ENCODE measurements at places on chromosomes 1 and 21.

DNA sequence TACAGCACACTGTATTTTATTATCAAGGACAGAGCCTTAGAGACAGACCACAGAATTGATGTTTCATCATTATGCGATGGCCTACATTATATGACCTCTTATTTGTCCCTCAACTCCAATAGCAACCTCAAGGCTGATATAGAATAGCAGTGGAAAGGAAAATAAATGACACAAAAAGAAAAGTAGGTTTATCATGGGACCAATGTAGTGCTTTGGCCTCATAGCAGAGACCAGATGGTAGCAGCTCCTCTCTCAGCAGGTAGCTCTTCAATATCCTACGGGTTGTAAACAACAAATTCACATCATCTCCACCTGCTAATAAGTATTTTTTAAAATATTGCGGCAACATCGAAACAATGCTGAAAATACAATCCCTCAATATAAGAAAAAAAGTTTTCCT is 25.2 kb downstream of the ANP32E start:
- no peak overlapping the region for H3K4me3 ChIP-seq
- no peak for DNase-seq
- no peak overlapping the region for H3K27ac ChIP-seq
- peaks cover 20% of the 10 kb centered on the region for H3K4me1 ChIP-seq
- peaks cover 17% of the 10 kb centered on the region for H3K27me3 ChIP-seq
- H3K36me3 ChIP-seq: peaks cover 4% of the 10 kb centered on the region

DNA sequence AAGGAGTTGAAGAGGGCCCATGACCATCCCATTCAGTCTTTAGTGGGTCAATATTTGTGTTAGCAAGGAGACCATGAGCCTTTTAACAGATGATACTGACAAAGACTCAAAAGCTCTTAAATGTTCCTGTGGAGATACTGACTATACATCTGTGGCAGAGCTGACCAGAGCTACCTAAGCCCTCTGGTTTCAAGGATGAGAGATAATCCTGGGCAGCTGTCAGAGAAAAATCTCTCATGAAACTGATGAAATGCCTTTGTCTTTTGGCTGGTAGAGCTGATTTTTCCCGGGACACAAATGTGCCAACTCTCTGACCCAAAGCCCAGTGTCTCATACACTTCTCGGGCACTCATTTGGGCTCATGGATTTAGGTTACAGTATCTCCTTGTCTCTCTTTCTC is 100.9 kb downstream of the XCL2 start:
- peaks cover 84% of the 10 kb centered on the region for H3K4me1 ChIP-seq
- H3K4me3 ChIP-seq: no peak overlapping the region
- H3K27ac ChIP-seq: no peak overlapping the region
- peaks cover 8% of the 10 kb centered on the region for H3K36me3 ChIP-seq
- peaks cover 6% of the 10 kb centered on the region for H3K27me3 ChIP-seq
- no peak for DNase-seq

GRCh38 chr21:45319461-45320211 is 31.9 kb upstream of the POFUT2 start:
- H3K36me3 ChIP-seq: no peaks in the 10 kb centered on the region
- DNase-seq: no peak
- peaks cover 8% of the 10 kb centered on the region for H3K27me3 ChIP-seq
- no peak overlapping the region for H3K27ac ChIP-seq
- no peak overlapping the region for H3K4me3 ChIP-seq
- H3K4me1 ChIP-seq: peaks cover 5% of the 10 kb centered on the region

DNA sequence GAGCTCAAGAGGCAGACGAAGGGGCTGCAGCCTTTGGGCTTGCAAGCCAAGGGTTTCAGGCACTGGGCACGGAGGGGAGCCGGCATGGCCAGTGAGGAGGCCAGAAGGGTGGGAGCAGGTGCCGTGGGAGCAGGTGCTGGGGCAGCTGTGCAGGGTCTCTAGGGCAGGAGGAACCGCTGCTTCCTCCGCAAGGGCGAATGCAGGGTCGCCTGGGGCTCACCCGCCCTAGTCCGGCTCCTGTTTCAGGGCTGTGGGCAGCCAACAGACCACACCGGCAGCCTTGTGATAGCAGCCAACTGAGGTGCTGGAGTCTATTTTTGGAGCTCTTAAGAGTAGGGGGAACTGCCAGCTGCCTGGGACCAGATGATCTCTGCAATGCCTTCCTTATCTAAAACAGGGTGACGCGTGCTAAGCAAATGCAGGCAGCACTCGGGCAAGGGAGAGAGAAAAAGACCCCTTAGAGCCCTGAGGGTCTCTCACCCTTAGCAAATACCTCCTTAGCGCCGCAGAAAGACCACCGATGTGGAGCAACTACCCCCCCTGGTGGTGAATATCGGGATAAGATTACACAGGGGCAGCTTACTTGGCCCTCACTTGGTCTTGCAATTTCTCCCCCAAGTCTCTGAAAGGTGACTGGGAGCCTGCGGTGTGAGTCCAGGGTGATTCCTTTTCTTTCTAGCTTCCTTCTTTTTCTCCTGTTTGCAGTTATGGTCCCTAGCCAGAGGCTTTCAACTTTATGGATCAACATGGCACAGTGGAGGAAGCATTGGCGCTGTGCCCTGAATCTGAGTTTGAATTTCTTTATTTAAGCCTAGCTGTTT is 20.7 kb upstream of the MAPKAPK2 start:
- no peaks in the 10 kb centered on the region for H3K36me3 ChIP-seq
- H3K27ac ChIP-seq: no peak overlapping the region
- H3K4me1 ChIP-seq: peaks cover 20% of the 10 kb centered on the region
- DNase-seq: peak; percentile 76
- peaks cover 68% of the 10 kb centered on the region for H3K27me3 ChIP-seq

DNA sequence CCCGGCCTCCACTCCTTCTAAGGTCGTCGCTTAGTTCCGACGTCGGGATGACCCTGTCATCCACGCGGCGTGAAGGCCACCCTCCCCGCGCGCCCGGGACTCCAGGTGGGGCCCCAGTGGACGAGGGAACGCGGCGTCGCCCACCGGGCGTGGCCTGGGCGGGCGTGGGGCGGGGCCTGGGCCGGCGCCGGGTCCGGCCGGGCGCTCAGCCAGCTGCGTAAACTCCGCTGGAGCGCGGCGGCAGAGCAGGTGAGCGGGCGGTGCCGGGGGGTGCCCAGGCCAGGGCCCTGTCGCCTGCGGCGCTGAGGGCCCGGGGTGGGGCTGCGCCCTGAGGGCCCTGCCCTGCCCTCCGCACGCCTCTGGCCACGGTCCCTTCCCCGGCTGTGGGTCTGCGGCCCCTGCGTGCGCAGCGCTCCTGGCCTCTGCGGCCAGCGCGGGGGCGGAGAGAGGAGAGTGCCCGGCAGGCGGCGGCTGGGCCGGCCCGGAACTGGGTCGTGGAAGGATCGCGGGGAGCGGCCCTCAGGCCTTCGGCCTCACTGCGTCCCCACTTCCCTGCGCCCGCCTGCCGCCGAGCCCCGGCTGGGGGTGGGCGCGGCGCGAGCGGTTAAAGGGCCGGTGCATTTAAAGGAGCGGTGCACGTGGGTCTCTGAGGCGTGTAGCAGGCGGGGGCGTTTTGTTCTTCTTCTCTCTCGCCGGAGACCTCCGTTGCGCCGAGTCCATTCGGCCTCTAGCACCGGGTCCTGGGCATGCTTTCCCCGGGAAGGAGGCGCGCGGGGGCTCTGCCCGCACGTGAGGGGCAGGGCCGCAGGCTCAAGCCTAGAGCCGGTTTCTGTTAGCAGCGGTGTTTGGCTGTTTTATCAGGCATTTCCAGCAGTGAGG is at the start of gene PSEN2:
PSEN2 (plus strand) TSS at position 216 of the 879 bp plus-strand sequence. CDS start 11,292 bp downstream, outside the sequence.
- peak; percentile 70 for DNase-seq
- H3K27me3 ChIP-seq: peaks cover 59% of the 10 kb centered on the region
- peak within 1 kb of the TSS; percentile 72 for H3K4me3 ChIP-seq
- H3K4me1 ChIP-seq: peaks cover 14% of the 10 kb centered on the region
- no peak within 1 kb of the TSS for H3K27ac ChIP-seq
- H3K36me3 ChIP-seq: no peaks in the 10 kb centered on the region

DNA sequence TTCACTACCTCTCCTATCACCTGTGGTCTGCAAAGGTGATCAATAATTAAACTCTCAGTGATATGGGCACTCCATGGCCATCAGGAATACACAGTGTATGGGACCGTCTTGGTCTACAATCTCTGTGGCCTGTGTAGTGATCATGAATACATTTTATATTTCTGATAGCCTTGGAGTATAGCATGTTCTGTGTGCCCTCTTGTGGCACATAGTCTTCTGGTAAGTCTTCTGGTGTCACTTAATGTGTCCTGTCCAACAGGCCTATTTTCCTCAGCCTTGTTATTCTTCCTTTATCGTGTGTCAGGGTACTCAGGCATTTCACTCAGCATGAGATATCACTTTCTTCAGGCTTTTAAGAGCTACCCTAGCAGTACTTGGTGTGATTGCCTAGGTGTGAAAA is 393.6 kb downstream of the AGBL4 start:
- no peaks in the 10 kb centered on the region for H3K27me3 ChIP-seq
- no peak overlapping the region for H3K4me3 ChIP-seq
- no peaks in the 10 kb centered on the region for H3K4me1 ChIP-seq
- no peaks in the 10 kb centered on the region for H3K36me3 ChIP-seq

- H3K27ac ChIP-seq: no peak overlapping the region
- no peak overlapping the region for H3K4me3 ChIP-seq
- peak; percentile 44 for DNase-seq
- H3K4me1 ChIP-seq: peaks cover 12% of the 10 kb centered on the region
Measured at GRCh38 chr1:160376525-160377131, 9.8 kb downstream of the NHLH1 start.

DNA sequence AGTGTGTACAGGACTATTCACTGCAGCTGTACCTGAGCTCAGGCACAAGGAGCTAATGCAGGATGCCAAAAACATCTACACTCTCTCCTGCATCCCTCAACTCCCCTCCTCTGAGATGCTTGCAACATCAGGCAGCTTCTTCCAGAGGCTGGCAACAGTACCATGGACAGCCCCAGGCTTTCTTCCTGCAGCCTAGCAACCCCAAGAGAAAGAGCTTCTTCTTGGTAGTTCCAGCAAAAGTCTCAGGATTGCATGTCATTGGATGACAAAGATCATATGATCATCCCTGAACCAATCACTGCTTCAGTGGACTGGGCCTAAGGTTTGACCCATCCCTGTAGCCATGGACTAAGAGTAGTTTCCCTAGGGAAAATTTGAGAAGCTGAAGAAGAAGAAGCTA is 46.7 kb downstream of the CAMK2N1 start:
- peak; percentile 25 for DNase-seq
- no peaks in the 10 kb centered on the region for H3K4me1 ChIP-seq
- H3K27me3 ChIP-seq: peaks cover 15% of the 10 kb centered on the region
- H3K4me3 ChIP-seq: no peak overlapping the region

DNA sequence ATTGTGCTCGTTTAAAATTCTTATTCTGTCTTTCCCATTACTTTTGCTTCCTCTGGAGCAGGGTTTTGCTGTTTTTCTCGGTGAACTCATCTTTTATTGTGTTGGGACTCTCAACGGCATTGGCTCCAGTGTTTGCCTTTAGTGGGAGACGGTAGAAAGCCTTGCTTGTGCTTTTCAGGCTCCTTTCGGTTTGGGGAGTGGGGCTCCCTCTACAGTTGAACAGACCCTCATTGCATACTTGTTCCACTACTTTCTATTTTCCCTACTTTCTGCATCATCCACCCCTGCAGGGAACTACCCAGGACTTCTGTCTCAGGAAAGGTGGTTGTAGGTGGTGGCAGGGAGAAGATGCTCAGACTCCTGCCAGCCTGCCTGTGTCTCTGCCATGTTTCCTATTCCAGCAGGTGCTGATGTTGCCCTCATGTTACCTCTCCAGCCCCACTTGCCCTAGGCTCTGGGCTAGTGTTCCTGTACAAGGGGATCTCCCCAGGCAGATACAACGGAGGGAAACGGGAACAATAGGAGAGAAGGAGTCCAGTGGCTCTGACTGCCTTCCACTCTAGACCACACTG is 68.5 kb upstream of the ZBTB18 start:
- H3K4me1 ChIP-seq: no peaks in the 10 kb centered on the region
- H3K27ac ChIP-seq: no peak overlapping the region
- DNase-seq: no peak
- no peaks in the 10 kb centered on the region for H3K27me3 ChIP-seq

- DNase-seq: no peak
- no peak overlapping the region for H3K4me3 ChIP-seq
- H3K36me3 ChIP-seq: no peaks in the 10 kb centered on the region
- no peak overlapping the region for H3K27ac ChIP-seq
- peaks cover under 1% of the 10 kb centered on the region for H3K4me1 ChIP-seq
Measured at GRCh38 chr1:202081992-202082391, 40.7 kb upstream of the GPR37L1 start.

GRCh38 chr1:14983277-14983676 is 170.3 kb upstream of the TMEM51 start:
- H3K36me3 ChIP-seq: no peaks in the 10 kb centered on the region
- peaks cover 7% of the 10 kb centered on the region for H3K4me1 ChIP-seq
- no peak overlapping the region for H3K27ac ChIP-seq
- no peak for DNase-seq
- H3K4me3 ChIP-seq: no peak overlapping the region

DNA sequence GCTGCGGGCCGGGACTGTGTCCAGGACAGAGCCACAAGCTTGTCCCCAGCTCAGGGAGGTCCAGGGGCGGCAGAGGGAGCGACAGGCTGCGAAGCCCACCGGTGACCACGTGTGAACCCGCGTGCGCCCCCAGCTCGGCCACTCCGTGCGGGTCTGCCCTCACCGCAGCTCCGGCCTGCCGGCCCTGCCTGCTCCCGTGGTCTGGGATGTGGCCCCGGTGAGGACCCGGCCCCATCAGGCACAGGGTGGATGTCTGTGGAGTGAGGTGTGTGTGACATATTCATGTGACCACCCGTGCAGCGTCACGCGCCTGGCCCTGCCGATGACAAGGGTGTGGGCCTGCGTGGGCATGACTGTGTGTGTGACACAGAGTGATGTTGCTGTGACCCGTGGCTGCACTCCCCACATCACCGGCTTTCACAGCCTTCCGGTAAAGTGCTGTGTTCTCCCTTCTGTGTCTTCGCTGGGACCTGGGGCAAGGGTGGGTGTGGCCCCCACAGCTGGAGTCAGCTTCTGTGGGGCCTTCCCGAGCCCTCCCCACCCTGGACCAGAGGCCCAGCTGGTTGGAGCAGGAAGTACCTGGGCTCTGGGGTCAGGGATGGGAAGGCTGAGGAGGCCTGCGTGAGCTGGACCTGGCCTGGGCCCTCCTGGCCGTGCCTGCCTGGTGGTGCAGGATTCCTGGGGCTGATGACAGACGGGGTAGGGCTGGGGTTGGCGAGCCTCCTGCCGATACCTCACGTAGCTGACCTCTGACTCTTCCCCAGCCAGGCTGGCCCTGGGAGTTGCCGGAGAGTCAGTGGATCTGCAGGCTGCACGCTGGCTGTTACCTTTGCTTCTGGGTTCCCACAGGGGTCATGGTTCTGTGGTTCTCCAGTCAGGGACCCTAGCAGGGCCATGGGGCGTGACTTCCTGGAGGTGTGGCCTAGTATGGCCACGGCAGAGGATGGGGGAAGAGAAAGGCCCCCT is 4.1 kb downstream of the RNF223 start:
- H3K27me3 ChIP-seq: peaks cover 21% of the 10 kb centered on the region
- H3K4me1 ChIP-seq: peaks cover 17% of the 10 kb centered on the region
- no peaks in the 10 kb centered on the region for H3K36me3 ChIP-seq
- peak overlapping the region; percentile 38 for H3K4me3 ChIP-seq

GRCh38 chr1:236522937-236523703 is 662 bp upstream of the LGALS8 start:
- H3K36me3 ChIP-seq: peaks cover 23% of the 10 kb centered on the region
- peak overlapping the region; percentile 99 for H3K27ac ChIP-seq
- peaks cover 43% of the 10 kb centered on the region for H3K4me1 ChIP-seq
- peaks cover 16% of the 10 kb centered on the region for H3K27me3 ChIP-seq
- DNase-seq: peak; percentile 24
- peak overlapping the region; percentile 98 for H3K4me3 ChIP-seq

- H3K27me3 ChIP-seq: no peaks in the 10 kb centered on the region
- H3K4me1 ChIP-seq: peaks cover 11% of the 10 kb centered on the region
- no peak overlapping the region for H3K4me3 ChIP-seq
- H3K27ac ChIP-seq: no peak overlapping the region
- peaks cover 30% of the 10 kb centered on the region for H3K36me3 ChIP-seq
Measured at GRCh38 chr1:21736876-21737275, 46.1 kb downstream of the USP48 start.
